ELR (cell line): ENCODE measurements at places on chromosomes 16 and 17.

DNA sequence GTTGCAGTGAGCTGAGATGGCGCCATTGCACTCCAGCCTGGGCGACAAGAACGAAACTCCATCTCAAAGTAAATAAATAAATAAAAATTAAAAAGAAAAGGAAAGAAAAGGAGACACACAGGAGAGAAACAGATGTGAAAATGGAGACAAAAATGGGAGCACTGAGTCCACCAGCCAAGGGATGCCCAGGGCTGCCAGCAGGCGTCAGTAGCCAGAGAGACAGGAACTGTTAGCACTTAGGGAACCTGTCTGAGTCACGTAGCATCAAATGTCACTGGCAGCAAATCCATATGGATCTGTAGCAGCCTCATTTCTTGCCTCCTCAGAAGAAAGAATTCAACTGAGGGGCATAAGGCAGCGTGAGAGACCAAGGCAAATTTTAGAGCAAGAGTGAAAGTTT, 79.7 kb downstream of the CYLD start:
- DNase-seq: peak; percentile 51

DNA sequence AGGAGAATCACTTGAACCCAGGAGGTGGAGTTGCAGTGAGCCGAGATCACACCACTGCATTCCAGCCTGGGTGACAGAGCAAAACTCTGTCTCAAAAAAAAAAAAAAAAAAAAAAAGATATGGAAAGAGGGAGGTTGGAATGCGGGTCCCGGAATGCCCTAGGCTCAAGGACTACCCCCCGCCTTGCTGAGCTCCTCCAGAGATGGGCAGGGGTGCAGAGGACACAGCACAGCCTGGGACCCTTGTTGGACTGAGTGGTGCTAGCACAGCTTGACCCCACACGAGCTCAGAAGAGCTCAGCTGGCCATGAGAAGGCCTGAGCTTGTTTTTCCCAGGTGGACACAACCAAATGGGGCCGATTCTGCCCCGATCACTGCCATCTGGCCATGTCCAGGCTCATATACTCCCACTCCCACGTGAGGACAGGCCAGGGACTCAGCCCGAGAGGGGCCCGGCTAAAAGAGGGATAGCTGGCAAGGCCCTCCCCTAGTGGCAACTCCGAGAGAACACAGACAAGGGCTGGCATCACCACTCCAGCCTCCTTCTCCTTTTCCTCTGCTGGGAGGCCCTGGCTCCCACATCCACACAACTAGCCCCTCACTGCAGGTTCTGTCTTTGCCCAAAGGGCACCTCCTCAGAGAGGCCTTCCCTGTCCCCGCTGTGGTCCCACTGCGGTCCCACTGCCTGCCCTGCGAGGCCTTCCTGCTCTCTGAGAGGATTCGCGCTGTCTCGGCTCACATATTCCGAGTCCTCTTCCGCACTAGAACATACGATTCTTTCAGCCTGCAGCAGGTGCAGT, 11.0 kb downstream of the SGCA start:
- DNase-seq: no peak

DNA sequence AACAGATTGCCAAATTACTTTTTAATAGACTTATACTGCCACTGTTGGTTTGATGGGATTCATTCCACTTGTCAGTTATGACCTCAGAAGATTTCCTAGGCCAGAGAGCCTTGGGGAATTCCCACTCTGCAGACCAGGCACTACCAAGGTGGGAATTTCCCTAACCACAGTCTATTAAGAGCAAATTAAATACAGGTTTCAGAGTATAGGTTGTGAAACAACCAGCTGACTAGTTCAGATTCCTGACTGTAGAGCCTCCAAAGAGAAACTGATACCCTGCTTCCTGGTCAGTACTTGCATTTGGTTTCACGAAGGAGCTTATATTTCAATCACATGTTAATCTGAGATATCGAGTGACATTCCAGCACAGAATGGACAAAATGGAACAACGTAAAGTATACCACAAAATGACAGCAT, 186.5 kb downstream of the STX8 start:
- DNase-seq: peak; percentile 81

DNA sequence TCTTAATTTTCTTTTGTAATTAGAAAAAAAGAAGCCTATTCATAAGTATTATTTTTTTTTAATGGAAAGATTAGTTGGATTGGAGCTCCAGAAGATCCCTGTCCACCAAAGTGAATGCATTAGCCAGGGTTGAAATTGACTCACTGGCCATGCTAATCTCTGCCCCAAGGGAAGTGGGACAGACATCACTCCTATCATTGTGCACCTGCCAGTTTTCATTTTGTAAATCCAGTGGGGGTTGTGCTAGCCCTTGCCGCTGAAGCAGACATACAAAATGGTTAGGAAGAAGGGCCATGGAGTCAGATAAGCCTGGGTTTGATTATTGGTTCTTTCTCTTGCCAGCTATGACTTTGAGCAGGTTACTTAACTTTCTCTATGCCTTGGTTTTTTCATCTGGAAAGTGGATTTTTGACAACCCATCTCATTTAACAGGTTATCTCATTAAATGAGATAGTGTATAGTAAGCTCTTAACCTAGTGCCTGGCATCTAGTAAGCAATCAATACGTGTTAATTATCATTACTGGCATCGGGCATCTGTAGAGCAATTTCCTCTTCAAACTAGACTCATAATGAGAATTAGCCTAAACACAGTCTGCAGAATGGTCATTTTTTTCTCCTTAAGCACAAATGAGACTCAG, 216.9 kb downstream of the IRX3 start:
- DNase-seq: no peak

DNA sequence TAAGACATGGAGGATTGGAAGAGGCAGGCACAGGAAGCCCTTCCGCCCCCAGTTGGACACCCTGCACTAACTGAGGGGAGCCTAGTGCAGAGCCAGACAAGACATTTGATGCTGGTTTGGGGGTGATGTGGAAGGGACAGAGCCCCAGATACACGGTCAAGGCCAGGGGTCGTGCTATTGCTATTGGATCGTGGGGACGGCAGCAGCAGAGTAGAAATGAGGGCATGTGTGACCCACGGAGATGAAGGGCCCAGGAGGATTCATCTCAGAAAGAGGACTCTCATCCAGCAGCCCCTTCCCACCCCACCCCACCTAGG, 2.0 kb upstream of the VAMP2 start:
- no peak for DNase-seq

- no peak for DNase-seq
Observed at GRCh38 chr17:9342225-9342624, 233.4 kb downstream of the STX8 start.

GRCh38 chr17:39077252-39077651, 74.2 kb downstream of the PLXDC1 start:
- no peak for DNase-seq

DNA sequence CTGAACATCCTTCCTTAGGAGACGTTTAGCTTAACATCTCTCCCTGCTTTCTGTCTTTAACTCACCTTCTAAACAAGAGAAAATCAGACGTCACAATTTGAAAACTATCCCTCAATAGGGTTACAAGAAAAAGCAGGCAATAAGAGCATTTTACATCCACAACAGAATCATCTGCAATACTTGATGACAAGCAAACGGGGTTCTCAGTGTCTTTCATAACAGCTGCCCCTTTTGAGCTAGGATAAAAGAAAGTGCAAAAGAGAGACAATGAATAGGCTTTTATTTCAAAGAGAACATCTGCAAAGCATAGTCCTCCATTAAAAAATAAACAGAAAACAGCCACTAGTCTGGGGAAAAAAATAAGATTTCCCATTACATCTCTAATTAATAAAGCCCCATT, 13.2 kb downstream of the XYLT1 start:
- DNase-seq: no peak

DNA sequence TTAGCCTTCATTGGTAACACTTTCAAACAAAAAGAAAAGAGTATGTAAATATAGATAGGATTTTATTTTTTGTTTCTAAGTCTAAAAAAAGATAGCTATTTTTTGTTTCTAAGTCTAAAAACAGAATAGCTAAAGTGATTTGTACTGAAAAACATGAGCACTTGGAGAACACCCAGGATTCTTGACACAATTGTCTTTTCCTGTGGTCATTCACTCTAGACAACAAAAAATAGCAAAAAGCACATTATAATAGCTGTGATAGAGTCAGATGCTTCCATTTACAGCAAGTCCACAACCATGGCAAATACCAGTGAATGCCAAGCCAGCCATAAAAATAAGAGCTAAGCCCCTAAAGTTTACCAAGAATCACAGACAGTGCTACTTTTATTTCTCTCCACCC, 36.7 kb downstream of the SKAP1 start:
- DNase-seq: no peak

DNA sequence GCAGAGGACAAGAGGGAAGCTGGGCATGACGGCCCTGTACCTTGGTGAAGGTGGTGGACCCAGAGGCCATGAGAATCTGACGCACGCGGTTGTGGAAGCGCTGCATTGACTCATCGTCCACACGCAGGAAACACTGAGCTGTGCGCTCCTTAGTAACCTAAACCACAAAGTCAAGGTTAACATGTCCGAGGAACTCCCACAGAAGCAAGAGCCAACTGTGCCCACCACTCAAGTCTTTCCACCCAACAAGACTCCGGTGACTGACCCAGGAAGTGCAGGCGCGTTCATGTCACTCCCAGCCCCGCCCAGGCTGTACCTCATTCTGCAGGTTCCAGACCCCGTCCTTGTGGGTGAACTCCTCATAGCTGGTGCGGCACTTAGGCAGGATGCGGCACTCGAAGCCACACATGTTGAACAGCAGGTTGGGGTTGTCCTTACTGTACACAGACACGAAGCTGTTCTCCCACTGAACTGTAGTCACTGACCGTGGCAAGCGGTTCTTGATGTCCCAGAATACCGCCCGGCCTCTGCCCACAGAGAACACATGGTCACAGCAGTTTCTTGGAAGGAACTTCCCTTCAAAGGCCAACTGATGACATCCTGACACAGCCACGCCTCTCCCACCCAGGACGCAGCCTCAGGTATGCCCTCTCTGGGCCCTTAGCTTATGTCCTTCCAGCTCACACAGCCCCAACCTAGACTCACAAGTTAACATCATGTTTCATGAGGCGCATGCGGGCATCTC, 11.5 kb downstream of the PRPF8 start:
- DNase-seq: no peak

DNA sequence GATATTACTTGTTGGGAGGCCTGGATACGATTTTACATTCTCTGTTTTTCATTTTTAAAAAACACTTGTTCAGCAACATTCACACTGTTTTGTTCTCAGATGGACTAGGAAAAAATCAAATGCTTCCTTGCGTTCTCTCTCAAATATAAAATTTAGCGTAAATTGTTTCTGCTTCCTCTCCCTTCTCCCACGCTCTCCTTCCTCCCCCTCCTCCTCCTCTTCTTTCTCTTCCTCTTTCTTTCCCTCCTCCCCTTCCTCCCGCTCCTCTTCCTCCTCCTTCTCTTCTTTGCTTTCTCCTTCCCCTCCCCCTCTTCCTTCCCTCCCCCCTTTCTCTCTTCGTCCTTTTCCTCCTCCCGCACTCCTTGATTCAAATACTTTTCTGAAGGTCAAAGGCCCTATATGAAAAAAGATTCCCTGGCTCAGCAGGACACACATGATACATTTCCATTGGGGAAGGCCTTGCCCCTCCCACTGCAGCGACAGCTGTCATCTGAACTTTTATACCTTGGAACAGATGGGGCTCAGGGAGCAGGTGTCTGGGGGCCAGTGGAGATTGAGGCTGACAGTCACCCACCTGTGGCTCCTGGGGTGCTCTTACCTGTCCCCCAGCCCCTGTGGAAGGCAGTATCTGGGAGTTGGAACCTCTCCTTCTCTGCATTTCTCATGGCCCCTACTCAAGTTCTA, 99.4 kb upstream of the SDK2 start:
- DNase-seq: no peak

- DNase-seq: peak; percentile 17
Observed at GRCh38 chr17:6894206-6894528, 62.6 kb upstream of the TEKT1 start.
